ENCODE measurements at places on chromosomes 7 and 10.

GRCh38 chr7:91518058-91518457, 253.8 kb downstream of the FZD1 start:
- no peak for DNase-seq

- DNase-seq = peak; percentile 74
These were observed 12.4 kb downstream of the CPA5 start for GRCh38 chr7:130356876-130357611.

- no peak for DNase-seq
These were observed 3.7 kb downstream of the DDIT4 start for GRCh38 chr10:72277340-72277995.

DNA sequence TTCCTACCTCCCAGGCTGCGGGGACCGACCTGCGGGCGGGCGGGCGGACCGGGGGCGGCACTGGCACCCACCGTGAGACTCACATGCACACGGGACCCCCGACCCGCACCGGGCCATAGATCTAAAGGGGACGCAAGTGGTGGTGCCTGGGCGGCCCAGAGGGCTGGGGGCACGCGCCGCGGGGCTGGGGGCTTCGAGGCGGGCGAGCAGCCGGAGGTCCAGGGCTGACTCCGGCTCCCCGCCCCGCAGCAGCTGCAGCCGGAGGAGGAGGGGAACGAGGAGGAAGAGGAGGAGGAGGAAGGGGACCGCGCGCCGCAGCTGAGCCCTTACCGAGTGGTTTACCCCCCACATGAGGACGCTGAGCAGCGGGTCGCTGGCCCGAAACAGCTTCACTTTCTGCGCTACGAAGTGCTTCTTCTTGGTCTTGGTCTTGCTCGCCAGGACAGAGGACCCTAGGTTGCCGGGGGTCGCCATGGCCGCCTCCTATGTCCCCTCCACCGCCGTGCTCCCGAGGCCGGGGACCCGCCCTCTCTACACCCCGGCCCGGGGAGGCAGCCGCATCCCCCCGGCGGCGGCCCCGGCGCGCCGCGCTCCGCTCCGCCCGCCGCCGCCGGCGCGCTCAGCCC, 412 bp downstream of the PIP4K2A start:
- DNase-seq = no peak

DNA sequence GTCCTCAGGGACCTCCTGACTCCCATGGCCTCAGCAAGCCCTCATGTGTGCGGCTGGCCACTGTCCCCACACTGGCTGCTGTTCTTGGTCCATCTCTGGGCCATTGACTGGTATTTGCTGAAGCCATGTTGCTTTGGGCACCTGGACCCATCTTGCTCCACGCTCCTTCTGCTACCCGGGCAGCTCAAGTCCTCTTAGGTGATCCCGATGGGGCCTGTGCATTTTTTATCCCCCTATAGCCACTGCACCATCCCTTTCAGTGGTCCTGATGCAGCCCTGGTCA, 16.7 kb downstream of the RAMP3 start:
- no peak for DNase-seq

DNA sequence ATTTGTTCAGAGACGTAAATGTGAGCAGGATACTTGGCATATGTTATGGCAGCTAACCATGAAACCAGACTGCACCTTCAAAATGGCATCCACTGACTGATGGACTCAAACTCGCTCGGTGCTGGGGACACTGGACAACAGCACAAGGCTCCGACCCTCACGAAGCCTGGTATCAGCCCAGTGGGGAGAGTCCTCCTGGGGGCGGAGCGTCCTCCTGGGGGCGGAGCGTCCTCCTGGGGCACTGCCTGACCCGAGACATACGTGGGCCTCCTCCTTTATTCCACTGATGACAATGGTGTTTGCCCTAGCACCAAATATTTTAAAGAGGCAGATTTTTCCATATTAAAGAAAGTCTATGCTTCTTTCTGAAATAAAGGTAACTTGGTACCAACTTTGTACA, 39.5 kb downstream of the ESYT2 start:
- DNase-seq = no peak

GRCh38 chr7:18330548-18330947, 165.0 kb upstream of the HDAC9 start:
- DNase-seq = no peak

Measured in epithelial cell of prostate (primary cell).